ENCODE measurements at places on chromosomes 12 and 14.

DNA sequence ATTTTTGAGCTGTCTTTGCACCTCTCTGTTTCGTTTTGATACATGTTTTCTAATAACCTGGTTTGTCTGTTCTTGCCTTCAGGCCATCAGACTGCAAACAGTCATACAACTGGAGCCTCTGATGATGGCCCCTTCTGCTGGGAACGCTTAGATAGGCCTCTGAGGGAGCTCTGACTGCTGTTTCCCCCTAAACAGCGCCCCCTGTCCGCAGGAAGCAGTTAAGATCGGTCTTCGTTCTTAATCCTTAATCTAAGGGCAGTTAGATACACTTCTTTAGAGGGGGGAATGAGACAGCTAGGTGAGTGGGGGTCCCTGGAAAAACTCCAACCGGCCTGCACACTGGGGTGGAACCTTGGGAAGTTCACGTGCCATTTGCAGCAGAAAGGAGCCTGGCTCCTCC is 1338.8 kb upstream of the SEL1L start:
- DNase-seq: no peak

- DNase-seq: no peak
Observed at GRCh38 chr14:102120888-102121287, 18.8 kb upstream of the WDR20 start.

- no peak for DNase-seq
Observed at GRCh38 chr12:92341065-92341668, 195.5 kb upstream of the BTG1 start.

DNA sequence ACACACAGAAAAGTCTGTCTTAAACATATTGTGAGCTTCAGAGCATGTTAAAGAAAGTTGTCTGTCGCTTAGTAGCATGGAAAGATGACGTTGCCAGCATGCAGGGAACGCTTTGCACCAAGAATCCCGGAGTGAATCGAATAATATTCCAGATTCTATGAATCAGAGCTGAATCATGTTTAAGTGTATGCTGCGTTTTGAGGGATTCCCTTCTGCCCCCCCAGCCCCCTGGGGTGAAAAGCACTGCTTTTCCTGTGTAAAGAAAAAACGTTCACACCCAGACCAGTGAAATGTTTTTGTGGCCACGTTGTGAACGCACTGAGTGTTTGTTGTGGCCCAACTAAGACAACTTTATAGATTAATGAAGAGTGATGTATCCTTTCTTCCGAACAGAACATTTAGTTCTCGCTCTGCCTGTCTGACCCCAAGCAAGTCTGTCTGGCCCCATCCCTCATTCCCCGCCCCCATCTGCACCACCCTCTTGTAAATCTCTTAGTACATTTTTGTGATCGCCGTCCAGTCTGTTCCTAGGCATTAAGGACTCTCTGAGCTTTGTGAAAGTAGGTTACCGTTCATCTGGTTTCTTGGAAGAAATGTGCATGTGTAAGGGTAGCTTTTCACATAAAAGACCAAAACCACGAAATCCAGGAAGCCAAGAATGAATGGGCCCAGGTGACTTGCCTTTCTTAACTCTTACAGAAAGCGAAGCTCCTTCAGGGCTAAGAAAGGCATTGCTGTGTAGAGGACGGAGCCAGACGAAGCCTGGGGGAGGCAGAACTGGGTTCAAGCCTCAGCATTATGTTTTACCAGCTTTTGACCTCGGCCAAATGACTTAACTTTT is 103.0 kb downstream of the SAMD4A start:
- DNase-seq: no peak

GRCh38 chr12:47954058-47954457 is 9.3 kb upstream of the TMEM106C start:
- no peak for DNase-seq

DNA sequence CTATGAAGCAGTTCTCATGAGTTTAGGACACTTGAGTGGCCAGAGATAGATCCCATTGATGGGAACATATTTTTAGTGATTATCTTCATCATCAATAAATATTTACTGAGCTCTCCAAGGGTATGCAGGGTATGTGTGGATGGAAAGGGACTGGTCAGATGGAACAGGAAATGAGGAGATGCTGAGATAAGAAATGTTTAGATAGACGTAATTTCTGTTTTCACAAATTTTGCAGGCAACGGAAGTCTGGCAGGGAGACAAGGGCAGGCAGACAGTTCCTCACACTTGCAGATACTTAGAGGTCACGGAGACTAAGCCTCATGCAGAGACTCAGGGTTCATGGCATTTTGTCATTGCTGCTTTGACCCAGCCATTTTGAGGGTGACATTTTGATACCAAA is 24.3 kb downstream of the BCL2L14 start:
- DNase-seq: no peak

DNA sequence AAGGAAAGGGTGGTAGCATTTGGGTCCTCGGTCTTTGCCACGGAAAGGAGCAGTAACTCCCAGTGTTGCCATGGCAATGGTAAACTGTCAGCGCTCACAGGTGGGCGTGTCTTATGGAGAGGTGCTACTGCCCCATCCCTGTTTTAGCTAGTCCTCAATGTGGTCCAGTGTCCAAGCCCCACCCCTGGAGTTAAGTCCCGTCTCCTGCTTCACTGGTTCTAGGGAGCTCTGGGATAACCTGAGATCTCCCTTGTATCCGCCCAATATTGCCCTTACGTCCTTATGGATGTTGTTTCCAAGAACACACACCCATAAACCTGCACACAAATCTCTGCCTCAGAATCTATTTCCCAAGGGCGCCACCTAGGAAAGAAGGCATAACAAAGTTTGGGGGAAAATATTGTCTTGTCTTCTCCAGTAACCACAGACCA is 64.2 kb downstream of the SPRING1 start:
- no peak for DNase-seq

DNA sequence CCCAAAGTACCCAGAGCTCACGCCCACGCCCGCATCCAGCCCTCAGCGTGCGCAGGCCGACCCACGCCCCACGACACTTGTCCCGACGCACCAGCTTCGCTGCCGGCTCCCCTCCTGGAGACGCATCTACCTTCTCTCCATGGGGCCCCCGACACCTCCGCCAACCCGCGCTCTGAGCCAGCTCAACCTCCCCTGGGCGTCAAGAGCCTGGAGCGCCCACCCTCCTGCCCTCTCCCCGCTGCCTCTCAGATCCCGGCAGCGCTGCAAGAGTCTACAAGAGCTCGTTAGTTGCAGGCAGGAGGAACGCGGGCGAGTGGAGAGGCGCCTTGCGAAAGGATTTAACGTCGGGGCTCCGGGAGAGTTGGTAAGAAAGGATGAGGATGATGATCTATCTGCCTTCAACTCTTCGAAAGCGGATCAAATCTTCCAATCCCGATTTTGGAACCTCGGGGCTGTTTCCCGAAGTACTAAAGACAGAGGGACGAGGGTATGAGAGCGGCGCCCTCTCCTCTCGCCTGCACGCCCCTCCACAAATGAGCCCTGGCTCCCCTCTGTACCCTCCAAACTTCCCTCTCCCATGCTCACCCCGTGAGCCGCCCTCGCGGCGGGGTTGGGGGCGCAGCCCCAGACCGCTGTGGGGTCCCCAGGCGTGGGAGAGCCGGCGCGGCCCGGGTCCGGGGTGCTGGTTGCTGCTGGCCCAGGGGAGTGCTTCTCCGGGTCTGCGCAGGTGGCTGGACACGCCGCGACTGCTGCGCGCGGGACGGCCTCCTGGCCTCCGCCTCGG is 979 bp downstream of the LTBP2 start:
- no peak for DNase-seq

DNA sequence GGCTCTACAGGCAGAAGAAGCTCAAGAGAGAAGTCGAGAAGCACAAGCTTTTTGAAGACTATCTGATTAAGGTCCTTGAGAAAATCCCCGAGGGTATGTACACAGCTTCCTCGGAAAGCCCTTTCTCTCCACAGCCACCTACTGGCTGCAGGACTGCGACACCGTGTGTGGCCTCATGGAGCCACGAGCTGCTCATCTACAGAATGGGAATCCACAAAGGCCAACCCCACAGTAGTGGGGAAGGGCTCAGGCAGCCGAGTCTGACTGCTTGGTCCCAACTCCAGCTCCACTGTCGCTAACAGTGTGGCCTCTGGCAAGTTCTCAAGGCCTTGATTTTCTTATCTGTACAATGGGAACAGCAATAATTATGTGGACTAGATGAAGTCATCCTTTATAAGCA is 2.5 kb downstream of the CCDC197 start:
- no peak for DNase-seq

GRCh38 chr12:132118876-132119275 is 25.2 kb downstream of the DDX51 start:
- DNase-seq: no peak

Data from activated naive CD8-positive, alpha-beta T cell treated with anti-CD3 and anti-CD28 coated beads, Interleukin-2, amount 50 U/mL, for 16 hours (primary cell).